ENCODE measurements at places on chromosomes 16 and 17. TPM values are rescaled to one million over a fixed set of nuclear protein-coding genes. Genes with fewer than 3 reads are reported as not detected.

The PROCA1 gene
- 7.5 TPM for polyA plus RNA-seq

The HBM gene
- 5.0 TPM for polyA plus RNA-seq

The SECTM1 gene
- polyA plus RNA-seq: 2.5 TPM

The TTC19 gene
- 58.3 TPM for polyA plus RNA-seq

The ABCA8 gene
- polyA plus RNA-seq: 145 TPM

The ITGA2B gene
- polyA plus RNA-seq: 9.7 TPM

The HOXB5 gene
- 35.8 TPM for polyA plus RNA-seq

The NPIPB2 gene
- polyA plus RNA-seq: 11.3 TPM

The UTS2R gene
- polyA plus RNA-seq: not detected

The WNT3 gene
- 2.4 TPM for polyA plus RNA-seq
